CD4-positive, alpha-beta T cell treated with Interferon gamma for 1 hour (primary cell): ENCODE measurements at places on chromosomes 7 and 10.

GRCh38 chr7:134782121-134782623 lies 2.7 kb downstream of the CALD1 start:
- no peak for DNase-seq

GRCh38 chr10:42578019-42578418 lies 60.4 kb downstream of the ZNF33B start:
- no peak for DNase-seq

- DNase-seq = no peak
Measured at GRCh38 chr7:45100761-45101480, 10.6 kb downstream of the TBRG4 start.

DNA sequence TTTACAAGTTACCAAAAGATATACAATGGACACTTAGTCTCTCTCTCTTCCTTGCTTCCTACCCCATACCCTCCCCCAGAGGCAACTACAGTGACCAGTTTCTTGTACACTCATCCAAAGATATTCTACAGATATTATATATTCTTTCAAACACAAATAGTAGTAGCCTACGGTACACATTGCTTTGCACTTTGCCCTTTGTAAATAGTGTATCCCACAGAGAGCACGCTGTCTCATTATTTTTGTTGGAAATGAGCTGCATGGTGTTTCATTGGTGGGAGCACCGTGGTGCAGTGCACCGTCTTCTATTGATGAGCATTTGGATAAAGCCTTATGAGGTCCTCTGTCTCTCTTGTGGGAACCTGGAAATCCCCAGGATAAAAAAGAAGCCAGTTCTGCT lies 24.2 kb downstream of the STRA8 start:
- no peak for DNase-seq

DNA sequence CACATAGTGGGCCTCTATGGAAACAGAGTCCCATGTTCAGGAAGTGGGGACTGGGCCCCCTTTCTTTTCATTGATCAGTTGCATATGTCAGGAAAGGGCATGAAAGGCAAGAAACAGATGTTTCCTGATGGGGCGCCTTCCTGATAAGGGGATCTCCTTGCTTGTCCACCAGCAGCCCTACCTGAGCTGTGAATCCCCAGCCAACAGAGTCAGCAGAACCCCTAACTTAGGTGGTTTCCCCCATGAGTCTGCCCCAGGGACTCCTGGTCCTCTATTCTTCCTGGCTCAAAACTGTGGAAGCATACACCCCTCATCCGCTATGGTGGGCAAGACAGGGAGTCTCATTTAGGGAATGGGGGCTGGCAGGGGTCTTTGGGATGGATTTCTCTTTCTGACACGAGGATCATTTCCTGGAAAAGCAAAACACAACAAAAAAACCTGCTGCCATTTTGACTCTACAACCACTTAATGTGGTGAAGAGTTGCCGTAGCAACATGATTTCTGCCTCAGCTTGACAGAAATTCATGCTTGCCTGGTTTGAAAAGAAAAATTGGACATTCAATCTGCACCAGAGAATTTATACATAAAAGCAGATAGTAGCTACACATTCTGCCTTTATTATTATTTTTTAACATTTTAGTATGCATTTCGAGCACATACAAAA lies 119.8 kb downstream of the SPAG6 start:
- DNase-seq = no peak

GRCh38 chr10:122541541-122542002 lies 19.0 kb upstream of the DMBT1 start:
- DNase-seq = no peak

DNA sequence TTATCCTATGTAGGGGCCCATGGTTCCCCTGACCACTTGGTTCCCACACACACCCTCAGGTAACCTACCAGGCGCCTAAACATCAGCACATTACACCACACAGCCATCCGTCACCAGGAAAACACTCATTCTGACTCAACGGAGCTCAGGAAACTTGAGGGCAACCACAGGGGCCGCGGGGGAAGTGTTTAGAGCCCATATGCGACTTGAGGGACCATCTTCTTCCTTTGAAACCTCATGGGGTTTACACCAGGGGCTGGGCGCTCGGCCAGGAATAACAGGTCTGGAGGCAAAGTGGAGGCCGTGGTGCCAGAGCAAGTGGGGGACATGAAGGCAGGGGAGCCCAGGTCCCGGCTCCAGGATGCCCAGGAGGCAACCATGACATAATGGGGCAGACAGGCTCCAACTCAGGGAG lies 1.5 kb downstream of the STX1A start:
- DNase-seq = peak; percentile 62

- DNase-seq = no peak
Measured at GRCh38 chr7:148852272-148852671, 31.8 kb downstream of the EZH2 start.

DNA sequence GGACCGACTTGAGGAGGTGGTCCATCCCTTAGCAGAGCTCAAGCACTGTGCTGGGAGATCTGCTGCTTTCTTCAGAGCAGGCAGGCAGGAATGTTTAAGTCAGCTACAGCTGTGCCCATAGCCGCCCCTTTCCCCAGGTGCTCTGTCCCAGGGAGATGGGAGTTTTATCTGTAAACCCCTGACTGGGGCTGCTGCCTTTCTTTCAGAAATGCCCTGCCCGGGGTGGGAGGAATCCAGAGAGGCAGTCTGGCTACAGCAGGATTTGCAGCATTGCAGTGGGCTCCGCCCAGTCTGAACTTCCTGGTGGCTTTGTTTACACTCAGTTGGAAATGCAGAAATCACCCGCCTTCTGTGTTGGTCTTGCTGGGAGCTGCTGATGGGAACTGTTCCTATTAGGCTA lies 51.2 kb upstream of the SEMA3A start:
- DNase-seq = no peak

DNA sequence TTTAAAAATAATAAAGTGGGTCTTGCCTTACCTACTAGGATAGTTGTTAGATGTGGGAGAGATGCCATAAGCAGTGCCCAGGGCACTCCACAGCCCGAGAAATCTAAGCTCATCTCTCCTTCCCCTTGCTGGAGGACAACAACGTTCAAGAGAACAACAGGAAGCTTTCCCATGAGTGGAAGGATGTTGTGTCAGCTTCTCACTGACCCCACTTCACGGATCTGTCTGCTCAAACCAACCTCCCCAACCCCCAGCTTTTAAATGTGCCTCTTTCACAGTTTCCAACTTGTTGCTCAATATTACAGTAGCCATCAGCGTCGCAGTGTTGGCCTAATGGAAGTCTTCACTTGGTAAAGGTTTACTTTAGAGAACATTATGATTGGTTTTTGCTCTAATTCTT lies 72.1 kb downstream of the PTPRE start:
- no peak for DNase-seq

DNA sequence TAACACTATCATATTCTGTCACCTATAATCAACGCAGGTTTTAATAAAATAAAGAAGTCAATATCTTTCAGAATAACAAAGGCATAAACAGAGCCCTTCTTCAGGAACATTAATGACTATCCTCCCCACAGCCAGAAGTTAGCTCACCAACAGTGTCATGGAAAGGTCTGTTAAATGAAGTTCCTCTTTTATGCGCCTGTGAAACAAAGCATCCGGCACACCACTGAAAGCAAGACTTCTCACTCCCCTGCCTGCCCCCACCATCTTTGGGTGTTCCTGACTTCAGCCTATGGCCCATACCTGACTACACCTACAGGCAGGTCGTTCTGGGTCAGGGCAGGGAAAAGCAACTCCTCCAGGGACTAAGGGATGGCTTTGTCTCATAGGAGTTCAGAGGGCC lies 205.4 kb downstream of the FANK1 start:
- DNase-seq = peak; percentile 6

DNA sequence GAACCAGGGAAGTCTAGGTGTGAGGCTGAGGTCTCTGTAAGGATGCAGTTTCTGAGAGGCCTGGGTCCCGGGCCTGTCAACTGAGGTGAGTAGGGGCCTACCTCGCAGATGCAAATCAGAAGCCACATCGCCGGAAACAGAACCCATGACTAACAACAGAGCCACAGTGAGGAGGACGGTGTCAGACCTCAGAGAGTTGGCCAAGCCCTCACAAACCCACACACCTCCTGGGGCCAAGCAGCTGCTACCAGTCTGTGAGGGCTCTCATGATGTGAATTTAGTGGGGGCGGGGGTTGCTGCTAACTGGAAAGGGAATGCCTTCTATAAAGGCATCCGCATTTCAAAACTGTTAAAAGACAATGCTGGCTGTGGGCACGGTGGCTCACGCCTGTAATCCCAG lies 103.0 kb downstream of the COBL start:
- DNase-seq = no peak

DNA sequence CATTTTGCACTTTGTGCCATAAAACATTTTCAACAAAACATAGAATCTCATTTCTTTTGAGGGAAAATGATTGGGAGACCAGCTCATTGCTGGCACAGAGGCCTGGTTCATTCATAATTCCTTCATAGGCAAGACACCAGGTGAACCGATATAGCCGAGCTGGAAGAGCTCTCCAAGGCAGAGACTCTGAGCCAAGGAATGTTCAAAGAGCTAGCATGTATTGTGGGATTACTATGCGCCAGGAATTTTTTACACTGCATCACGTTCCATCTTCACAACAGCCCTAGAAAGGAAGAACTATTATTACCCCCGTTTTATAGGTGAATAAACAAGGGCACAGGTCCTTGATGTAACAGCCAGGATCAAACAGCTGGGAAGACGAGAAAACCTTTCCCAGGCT lies 2.1 kb upstream of the IL6 start:
- no peak for DNase-seq

- DNase-seq = no peak
Measured at GRCh38 chr7:714251-714671, 12.2 kb upstream of the DNAAF5 start.

- no peak for DNase-seq
Measured at GRCh38 chr7:51123322-51124019, 193.1 kb downstream of the COBL start.

- DNase-seq = no peak
Measured at GRCh38 chr10:44908936-44909630, 2.1 kb upstream of the TMEM72 start.

DNA sequence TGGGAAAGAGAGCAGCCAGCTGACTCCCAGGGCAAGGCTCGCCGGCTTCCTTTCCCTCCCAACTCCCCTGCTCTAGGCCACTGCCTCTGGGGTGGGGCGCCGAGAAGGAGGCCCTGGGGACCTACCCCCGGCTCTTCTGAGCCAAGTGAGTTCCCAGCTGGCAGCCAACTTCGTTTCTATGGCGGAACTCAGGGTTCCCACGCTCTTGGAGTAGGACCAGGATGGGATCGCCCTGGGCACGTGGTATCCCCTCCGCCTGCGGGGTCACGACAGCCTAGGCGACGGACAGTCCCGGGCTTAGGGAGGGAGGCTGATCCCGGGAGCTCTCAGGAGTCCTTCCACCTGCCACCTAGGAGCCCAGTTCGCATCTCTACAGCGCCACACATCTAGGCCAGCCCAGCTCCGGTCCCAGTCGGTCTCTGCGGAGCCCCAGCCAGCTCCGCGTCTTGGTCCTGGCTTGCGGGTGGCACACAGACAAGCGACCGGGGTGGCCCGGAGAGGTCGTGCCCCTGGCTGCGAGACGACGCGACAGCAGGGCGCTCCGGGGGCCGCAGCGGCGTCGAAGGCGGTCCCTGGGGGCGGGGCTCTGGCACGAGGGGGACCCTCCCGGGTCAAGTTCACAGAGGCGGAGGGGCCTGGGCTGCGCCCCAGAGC lies 20.5 kb upstream of the GATA3 start:
- DNase-seq = no peak
